ENCODE measurements at places on chromosomes 11 and 22.

GRCh38 chr11:6191742-6192141, 7.3 kb upstream of the OR52W1 start:
- no peak for DNase-seq

DNA sequence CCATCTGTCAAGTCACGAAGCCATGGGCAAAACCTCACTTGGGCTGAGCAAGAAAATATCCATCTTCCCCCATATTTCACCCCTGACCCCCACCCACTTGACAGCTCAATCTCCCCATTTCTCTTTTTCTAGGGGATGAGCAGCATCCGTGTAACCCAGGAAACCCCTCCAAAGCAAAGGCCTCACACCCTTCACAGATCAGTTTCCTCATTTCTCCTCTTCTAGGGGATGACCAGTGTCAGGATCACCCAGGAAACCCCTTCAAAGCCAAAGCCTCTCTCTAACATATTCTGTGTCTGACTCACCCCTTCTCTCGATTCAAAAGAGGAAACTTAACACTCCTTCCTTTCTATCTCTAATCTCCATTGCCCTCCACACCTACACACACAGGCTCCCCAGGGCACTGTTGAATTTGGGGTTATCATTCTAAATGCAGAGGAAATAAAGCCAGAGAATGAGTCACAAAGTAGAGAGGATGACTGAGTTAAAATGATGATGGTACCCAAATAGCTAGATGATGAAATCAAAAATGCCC, 439.7 kb downstream of the BUD13 start:
- peak; percentile 66 for DNase-seq

DNA sequence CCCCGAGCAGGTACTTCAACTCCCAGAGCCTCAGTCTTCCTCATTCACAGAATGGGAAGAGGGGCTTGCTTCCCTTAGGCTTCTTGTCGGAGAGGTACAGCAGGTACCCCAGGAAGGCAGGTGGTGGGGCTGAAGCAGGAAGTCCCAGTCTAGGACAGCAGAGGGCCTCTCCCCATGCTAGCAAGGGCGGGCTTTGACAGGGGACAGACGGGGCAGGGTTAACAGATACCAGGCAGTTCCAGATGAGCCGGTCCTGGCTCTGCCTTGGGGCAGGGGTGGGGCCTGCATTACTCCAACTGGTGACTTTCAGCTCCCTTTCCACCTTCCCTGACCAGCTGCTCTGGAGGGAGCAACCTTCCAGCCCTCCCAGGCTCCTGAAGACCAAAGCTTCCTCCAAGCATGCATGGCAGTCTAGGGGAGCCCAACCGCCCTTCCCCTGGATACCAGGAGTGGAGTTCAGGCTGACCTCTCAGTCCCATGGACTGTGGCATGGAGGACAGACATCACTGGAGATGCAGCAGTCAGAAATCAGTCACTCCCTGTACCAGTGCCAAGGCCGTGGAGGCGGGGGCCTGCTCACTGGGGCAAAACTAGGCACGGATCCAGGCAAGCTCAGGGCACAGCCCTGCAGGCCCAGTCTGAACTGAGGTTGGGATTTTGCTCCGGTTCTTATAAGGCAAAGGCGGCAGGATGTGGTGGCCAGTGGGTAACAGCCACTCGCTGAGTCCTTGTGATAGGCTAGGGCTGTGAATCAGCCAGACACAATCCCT, 60.5 kb downstream of the NAT10 start:
- no peak for DNase-seq

DNA sequence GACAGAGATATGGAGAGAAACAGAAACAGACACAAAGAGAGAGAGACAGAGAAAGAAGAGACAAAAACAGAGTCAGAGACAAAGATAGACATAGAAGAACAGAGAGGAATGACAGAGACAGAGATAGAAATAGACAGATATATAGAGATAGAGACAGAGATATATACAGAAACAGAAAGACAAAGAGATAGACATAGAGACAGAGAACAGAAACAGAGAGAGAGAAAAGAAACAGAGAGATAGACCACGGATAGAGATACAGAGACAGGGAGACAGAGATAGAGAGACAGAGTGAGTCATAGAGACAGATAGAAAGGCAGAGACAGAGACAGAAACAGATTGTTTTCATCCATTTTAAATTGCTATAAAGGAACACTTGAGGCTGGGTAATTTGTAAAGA, 12.3 kb upstream of the MPEG1 start:
- DNase-seq = no peak

DNA sequence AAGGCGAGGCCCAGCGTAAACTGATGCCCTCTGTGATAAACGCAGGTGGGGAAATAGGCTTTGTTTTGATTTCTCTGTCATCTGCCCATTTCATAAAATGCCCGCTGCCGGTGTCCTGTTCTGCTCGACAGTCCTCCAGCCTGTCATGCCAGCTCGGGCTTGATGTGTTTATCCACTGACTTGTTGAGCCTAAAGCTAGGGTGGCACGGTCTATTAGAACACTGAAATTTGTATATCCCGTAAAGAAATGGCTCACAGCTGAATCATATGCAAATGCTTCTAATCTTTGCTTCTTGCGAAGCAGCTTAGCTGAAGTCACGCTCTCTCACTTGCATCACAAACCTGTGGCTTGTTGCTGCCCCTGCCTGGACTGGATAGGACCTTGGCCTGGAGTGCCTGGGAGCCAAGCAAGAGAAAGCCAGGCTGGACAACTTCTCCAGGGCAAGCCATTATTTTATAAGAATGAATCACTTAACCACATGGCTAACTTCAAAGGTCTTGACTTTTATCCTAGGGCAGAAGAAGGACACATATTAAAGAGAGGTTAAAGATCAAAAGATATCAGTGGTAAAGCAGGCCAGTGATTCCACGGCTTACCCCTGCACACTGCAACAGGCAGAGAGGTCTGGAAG, 33.1 kb downstream of the EHF start:
- no peak for DNase-seq

GRCh38 chr22:45966895-45967365, 10.0 kb downstream of the WNT7B start:
- no peak for DNase-seq

- no peak for DNase-seq
Observed at GRCh38 chr11:47863189-47863897, 15.2 kb upstream of the NUP160 start.

- DNase-seq = no peak
Observed at GRCh38 chr11:73757598-73757997, 3.3 kb downstream of the RAB6A start.

All from NCI-H69 (cell line).